ENCODE measurements at places on chromosomes 1 and 21. TPM values are rescaled to one million over a fixed set of nuclear protein-coding genes. Genes with fewer than 3 reads are reported as not detected.

DNA sequence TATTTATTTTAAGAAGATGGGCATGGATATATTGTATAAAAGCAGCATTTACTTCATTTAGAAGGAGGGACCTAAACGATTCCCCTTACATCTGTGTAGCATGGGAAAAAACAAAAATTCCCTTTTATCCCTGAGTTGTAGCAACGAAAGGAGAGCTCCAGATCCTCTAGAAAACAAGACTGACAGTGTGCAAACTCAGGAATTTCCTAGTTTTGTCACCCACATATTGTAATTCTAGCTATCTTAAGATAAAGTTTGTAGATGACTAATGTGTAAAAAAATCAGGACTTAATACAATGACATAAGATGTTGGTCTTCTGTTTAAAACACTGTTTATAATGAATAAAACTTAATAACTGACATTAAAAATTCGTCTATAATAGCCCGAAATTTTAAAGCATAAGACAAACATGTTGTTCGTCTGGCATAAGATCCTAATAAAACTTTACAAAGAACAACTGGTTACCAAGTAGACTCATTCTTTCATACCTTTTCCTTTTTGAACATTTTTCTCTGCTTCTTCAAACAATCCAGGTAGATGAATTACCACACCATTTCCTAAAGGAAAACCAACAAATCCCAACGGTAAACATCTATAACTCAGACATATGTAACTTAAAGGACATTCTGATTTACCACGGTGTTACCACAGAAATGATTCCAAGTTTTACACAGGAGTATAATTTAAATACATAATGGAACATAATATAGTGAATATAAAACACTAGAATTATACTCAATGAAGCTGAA lies 15.2 kb downstream of the ADSS2 start:
- no peak for DNase-seq

- no peak for DNase-seq
Measured at GRCh38 chr1:74363220-74363619, 128.0 kb downstream of the TNNI3K start.

- DNase-seq = no peak
Measured at GRCh38 chr1:188429386-188429785, 1600.6 kb downstream of the PLA2G4A start.

- peak; percentile 73 for DNase-seq
Measured at GRCh38 chr1:85199667-85200462, 951 bp downstream of the SYDE2 start.

- peak; percentile 54 for DNase-seq
Measured at GRCh38 chr1:200290010-200290685, 119.7 kb downstream of the ZNF281 start.

DNA sequence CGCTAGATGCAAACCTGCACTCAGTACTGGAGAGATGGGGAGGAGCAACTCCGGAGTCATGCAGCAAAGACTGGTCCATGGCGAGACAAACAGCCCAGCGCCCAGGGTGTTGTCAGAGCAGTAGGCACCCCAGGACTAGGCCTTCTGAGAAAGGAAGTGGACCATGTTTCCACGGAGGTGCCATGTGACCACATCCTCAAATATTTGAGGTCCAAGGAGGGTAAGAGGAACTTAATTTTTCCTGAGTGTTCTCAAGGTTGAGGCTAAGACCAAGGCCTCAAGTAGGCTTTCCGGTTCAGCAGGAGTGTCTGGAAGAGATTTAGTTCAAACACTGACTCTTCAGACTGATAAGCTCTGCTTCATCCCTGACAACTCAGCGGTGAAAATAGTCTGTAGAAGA lies 186.2 kb downstream of the RHOU start:
- DNase-seq = no peak

- DNase-seq = peak; percentile 42
Measured at GRCh38 chr1:236451796-236452373, 57.8 kb downstream of the EDARADD start.

DNA sequence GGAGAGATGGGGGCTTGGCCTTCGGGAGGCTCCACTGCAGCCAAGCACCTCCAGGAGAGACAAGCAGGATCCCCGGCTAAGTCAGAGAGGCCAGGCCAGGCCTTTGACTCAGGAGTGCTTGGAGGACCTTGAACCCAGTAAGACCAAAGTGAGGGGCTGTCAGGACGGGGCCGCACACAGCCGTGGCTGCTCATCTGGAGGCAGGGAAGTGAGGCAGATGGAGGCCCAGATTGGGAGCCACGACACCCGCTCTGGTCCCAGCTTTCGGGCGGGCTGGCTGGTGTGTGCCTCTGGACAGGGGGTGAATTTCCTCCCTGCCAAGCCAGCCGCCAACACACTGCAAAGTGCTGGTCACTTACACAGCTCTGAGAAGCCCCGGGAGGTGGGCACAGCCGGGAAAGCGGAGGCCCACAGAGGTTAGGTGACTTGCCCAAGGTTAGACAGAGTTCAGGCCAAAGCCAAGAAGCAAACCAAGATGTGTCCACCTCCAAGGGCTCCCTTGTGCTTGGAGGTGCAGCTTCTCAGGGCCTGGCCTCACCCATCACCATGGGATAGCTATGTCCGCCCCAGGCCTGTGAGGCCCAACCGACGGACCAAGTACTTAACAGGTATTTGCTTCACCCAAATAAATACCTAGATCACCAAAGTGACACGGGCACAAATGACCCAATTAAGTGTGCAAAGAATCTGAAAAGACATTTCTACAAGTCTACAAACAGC lies 58.3 kb downstream of the CHD5 start:
- no peak for DNase-seq

DNA sequence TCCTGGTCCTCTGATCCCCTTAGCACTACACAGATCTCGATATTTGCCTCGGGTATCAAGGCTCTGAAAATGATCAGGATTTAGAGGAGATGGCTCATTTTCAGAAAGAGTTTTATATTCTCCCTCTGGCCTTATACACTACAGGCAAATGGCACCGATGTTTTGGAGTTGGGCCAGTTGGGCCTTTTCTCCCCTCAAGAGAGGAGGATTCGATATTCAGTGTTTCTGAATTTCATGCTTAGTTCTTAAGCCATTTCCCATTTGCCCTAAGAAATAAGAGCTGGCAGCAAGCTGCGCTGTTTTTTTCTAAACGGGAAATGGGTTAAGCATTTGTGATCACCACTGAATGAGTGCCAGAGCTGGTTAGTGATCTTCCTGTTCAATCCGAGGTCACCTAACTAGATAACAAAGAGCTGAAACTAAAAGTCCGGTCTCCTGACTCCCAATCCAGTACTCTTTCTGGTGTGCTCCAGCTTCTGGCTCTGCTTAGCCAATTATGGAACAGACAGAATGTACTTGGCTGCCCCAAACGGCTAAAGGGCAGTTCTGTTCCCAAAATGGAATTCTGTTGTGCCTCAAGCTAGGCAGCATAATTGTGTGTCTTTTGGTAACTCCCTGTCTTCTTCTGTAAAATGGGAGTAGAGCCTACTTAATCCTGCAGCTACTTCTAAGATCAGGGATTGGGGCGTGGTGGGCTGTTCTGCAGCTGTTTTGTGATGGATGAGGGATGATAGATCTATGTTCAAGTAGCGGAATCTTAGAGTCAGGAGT lies 1.2 kb upstream of the CPT2 start:
- no peak for DNase-seq

- no peak for DNase-seq
Measured at GRCh38 chr1:181043025-181043888, 9.5 kb downstream of the MR1 start.

- DNase-seq = no peak
Measured at GRCh38 chr1:83676106-83676505, 322.8 kb downstream of the TTLL7 start.

DNA sequence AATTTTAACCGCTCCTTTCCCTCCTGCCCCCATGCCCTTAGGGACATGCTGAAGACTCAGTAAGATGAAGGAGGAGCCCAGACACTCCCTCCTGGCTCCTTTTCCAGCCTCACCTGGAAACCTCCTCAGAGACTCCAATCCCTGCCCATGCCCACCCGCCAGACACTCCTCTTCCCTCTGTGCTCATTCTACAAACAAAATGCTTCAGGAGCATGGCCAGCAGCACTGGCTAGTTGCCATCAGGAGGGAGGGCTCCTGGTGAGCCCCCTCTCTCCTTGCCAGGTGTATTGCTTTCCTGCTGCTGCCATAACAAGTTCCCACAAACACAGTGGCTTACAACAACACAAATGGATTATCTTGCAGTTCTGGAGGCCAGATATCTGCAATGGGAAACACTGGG lies 126.1 kb downstream of the PSMG1 start:
- DNase-seq = no peak

The C1orf116 gene
- 0.04 TPM for total RNA-seq

The SON gene
- 227 TPM for total RNA-seq

The PRUNE1 gene
- 27.0 TPM for total RNA-seq

The CRYBG2 gene
- 3.0 TPM for total RNA-seq

The LINGO4 gene
- not detected for total RNA-seq

The RRP1 gene
- total RNA-seq = 18.4 TPM

The GRIK1 gene
- total RNA-seq = 0.37 TPM
